ENCODE measurements at places on chromosomes 12 and 14. TPM values are rescaled to one million over a fixed set of nuclear protein-coding genes. Genes with fewer than 3 reads are reported as not detected.

The MIP gene
- total RNA-seq, result not detected

The NRL gene
- 1.0 TPM for total RNA-seq

The SPRYD4 gene
- 2.0 TPM for total RNA-seq

The GYS2 gene
- total RNA-seq, result not detected

The ASCL1 gene
- total RNA-seq, result not detected

The PMCH gene
- total RNA-seq, result not detected

The FUT8 gene
- 16.0 TPM for total RNA-seq

The SRP54 gene
- total RNA-seq, result 63.8 TPM

The CCDC197 gene
- total RNA-seq, result not detected

The IFNG-AS1 gene
- total RNA-seq, result not detected

The ESPL1 gene
- 20.0 TPM for total RNA-seq

The AQP5 gene
- not detected for total RNA-seq

The MYO1H gene
- total RNA-seq, result not detected

The TEX52 gene
- not detected for total RNA-seq

The BDKRB2 gene
- 5.9 TPM for total RNA-seq

The AKT1 gene
- total RNA-seq, result 85.1 TPM

The TPPP2 gene
- not detected for total RNA-seq

The PPM1A gene
- total RNA-seq, result 45.2 TPM

The TRHDE gene
- total RNA-seq, result 0.13 TPM

The ACVR1B gene
- 16.6 TPM for total RNA-seq

The KCNH3 gene
- total RNA-seq, result 3.0 TPM

The TGFB3 gene
- 0.63 TPM for total RNA-seq

The TOX4 gene
- total RNA-seq, result 65.3 TPM

The ADCY6 gene
- total RNA-seq, result 11.4 TPM

The ANG gene
- 9.8 TPM for total RNA-seq

The DNM1L gene
- 42.9 TPM for total RNA-seq
